ENCODE measurements at places on chromosomes 1 and 21.
A peak's percentile ranks its signal among the peaks of the same experiment; 100 is the strongest.

DNA sequence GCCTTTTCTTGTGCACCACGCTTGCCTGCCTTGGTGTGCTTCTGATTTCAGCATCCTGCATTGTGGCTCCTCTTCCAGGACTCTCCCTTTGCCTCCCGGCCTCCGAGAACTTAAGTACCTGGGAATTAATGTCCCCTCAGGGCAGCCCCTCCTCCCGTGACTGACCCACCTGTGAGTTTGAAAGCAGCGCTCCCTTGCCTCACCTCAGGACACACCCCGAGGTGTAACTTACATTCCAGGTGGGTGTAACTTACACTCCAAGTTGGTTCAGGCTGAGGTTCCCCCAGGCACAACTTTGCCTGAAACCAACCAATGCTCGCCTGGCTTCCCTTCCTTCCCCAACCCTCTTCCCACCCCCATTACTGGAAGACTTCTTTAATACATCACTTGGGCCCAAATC lies 161.4 kb downstream of the KAZN start:
- no peak for DNase-seq

DNA sequence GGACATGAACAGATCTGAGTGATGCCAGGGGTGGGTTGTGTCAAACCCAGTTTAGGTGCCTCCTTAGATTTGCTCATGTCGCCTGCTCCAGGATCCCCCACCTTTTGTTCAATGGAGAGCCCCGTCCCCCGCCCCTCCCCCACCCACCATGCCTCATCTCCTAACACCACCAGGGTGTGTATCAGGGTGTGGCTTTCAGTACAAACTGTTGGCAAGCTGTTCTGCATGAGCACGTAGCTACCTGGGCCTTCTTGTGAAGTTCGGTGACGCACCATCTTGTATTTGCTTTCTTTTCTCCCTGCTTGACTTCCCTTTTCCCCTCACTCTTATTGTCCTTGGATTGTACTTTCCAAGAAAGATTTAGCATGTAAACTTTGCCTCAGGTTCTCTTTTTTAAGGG lies 94.8 kb downstream of the EBNA1BP2 start:
- no peak for DNase-seq

DNA sequence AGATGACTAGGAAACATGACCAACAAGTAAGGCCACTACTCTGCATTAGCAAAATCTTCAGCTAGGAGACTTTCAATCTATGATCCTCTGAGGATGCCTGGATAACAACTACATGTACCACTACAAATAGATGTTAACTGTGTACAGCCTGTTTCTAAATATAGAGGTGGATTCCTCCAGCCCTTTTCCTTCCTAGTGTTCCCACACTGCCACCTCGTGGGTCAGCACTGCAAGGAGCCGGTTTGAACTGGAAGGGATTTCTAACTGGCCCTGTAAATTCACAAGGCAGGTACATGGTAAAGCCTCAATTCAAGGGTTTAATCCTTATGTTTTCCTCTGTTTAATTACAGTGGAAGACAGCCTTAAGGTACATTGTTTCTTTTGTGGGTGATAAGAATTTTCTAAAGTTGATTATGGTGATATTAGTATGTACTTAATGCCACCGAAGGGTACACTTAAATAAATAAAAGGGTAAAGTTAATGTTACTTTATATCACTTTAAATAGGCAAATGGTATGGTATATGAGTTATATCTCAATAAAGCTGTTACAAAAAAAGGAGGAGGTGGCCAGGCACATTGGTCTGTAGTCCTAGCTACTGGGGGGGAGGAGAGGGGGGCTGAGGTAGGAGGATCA lies 14.4 kb downstream of the SMYD3 start:
- no peak for DNase-seq

GRCh38 chr1:15410223-15410883 lies 665 bp downstream of the EFHD2 start:
- DNase-seq = peak; percentile 53

- DNase-seq = no peak
Measured at GRCh38 chr1:15038232-15039016, 115.1 kb upstream of the TMEM51 start.

GRCh38 chr1:15197591-15198447 lies 44.3 kb downstream of the TMEM51 start:
- no peak for DNase-seq

- no peak for DNase-seq
Measured at GRCh38 chr1:246552110-246552509, 14.0 kb downstream of the TFB2M start.

DNA sequence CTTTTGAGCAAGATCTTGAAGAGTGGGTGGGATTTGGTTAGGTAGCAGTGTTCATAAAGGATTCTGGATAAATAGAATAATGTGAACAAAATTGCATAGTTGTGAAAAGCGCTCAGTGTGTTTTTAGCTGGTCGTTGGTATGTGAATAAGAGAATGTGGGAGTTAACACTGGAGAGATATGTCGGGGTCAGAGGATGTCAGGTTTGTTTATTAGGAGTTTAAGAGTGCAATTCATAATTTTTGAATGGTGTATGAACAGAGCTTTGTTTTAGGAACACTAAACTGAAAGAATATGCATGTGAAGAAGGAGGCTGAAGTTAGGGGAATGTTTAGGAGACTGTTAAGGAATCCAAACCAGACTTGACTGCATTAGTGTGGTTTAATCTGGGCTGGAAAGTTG lies 9.4 kb downstream of the USP16 start:
- DNase-seq = no peak

Measured in B cell (primary cell).